Urinary bladder (tissue), 4 donors: ENCODE measurements at places on chromosomes 2 and 18. TPM values are rescaled to one million over a fixed set of nuclear protein-coding genes. Genes with fewer than 3 reads are reported as not detected.

DNA sequence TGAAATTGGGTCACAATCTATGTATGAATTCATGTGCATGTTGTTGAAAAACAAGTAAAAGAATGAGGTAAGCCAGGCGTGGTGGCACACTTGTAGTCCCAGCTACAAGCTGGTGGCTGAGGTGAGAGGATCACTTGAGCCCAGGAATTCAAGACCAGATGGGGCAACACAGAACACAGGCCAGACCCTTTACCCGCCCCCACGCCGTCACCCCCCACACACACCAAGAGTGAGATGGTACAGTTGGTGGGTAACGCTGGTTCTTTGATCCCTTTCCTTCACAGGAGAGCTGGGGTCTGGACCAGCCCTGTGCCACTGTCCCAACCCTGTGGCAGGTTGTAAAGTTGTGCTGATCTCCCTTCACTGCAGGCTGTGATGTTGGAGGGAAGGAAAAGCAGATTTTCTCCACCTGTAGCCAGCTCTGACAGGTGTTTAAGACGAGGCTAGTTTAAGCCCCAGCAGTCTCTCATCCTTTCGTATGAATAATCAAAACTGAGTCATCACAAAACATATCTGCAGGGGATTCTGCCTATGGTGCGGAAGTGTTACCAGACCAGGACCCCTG, 13.6 kb downstream of the B3GNT2 start:
- DNase-seq: no peak

DNA sequence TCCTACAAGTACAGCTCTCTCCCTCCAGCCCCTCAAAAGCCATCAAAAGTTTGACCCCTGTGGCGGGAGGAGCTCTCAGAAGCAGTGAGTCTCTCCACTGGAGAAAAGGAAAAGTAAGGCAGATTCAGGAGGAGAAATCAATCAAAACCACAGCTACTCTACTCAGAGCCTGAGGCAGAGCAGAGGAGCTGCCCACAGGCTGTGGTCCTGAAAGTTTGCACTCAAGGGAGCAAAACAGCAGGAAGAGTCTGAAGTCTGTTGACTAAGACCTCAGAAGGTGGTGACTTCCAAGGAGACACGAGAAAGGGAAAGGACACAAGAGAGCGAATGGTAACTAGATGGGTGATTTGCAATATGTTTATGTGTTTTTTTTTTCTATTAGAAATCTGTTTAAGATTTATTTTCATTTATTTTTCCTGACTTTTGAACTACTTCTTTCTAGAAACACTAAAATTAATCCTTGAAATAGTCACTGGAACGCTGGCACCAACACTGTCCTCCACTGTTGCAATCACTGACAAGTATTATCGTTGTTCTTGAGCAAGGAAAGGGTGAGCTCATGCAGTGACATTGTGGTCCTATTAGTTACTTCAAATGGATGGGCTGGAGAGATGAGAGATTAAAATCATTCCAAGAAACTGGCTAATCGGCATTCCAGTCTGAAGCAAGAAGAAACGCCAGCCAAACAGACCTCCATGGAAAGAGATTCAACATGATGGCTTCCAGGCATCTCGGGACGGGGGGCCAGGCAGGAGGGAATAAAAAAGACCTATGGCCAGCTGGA, 35.8 kb downstream of the PID1 start:
- no peak for DNase-seq

DNA sequence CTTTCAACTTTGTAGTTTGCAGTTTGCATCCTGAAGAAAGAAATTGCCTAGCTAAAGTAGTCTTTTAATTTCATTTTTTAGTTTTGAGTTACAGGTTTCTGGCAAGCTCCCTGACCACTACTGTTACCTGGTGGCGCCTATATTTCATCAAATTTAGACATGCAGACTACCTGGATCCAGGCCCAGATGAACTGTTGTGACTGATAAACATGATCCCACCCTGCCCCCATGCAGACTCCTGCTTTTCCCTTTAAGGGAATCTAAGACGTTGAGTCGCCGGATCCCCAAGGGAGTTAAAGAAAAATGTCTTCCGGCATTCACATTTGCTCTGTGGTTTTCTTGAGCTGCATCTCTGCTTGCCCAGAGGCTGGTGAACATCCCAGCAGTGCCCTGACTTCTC, 22.2 kb downstream of the METAP1D start:
- DNase-seq: no peak

The DPYSL5 gene
- total RNA-seq: 1.2 TPM

- DNase-seq: no peak
Measured at GRCh38 chr2:176388861-176389260, 119.6 kb downstream of the MTX2 start.
